NCI-H748 treated with DMSO at 0.1 percent for 48 hours (cell line): ENCODE measurements at places on chromosomes 5 and 9.

- DNase-seq = no peak
Measured at GRCh38 chr5:8461543-8461942, 592.6 kb downstream of the MTRR start.

DNA sequence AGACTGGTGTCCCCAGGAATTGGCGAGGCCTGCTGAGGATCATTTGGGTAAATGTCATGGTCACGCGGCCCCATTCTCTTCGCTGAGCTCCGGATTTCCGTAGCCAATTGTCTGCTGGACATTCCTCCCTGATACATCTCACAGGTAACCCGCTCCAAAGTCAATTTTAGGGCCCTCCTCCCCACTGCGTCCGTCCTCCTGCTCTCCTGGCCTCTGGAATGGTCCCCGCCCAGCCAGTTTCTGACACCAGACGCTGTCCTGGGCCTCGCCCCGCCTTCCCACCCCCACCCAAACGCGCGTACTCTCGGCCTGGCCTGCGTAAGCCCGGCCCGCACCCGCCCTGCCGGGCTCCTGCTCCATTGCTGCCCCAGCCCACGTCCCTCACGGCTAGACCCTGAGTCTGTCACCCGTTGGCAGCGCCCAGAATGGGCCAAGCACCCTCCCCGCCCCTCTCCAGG is 202.0 kb downstream of the AUH start:
- DNase-seq = no peak

GRCh38 chr5:123875561-123876275 is 363.7 kb downstream of the CSNK1G3 start:
- DNase-seq = peak; percentile 92

GRCh38 chr5:143707806-143708205 is 104.2 kb upstream of the HMHB1 start:
- DNase-seq = no peak

DNA sequence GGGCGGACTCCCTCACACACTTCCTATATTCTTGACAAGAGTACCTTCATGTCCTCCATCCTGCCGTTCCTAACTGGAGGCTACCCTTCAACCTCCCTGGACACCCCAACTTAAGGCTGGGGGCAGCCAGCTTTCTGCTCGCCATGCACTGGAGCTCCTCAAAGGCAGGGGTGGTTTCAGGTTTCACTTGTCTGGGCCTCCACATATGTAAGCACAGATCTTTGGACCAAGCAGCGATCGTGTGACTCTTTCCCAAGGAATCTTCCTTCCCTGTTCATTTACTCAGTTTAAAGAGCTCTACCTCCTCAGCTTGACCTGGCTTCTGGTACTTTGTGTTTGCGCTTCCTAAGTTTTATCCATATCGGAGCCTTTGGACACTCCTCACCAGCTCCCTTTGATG is 34.2 kb upstream of the TRPC7 start:
- no peak for DNase-seq

GRCh38 chr9:81819155-81819554 is 109.1 kb upstream of the SPATA31D4 start:
- DNase-seq = no peak

- no peak for DNase-seq
Measured at GRCh38 chr5:126959188-126959587, 71.2 kb downstream of the MARCHF3 start.

DNA sequence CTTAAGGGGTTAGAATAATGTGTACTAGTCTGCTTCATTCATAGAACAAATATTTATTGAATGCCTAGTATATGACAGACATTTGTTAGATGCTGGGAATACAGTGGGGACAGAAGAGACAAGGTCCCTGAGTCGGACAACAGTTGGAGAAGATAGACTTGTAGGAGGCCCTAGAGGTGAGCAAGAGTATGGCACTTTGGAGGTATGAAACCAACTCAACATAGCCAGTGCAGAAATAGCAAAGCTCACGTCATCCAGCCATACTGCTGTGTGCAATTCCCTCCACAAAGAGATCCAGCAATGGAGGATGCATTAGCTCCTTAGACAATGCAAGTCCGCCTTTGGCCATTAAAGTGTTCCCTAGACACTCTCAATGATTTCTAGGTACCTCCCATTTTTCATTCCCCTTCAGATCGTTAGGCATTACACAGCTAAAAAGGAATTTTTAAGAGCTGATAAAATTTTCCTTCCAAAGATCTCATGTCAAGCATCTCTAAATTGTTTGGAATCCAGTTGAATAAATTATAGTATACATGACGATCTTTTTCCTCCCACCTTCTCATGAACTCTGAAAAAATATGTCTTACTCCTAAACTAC is 1949.6 kb upstream of the WWC1 start:
- no peak for DNase-seq
